ENCODE measurements at places on chromosomes 3 and 15.
A peak's percentile ranks its signal among the peaks of the same experiment; 100 is the strongest.

GRCh38 chr3:196867155-196867506, 589 bp upstream of the SENP5 start:
- DNase-seq = no peak

GRCh38 chr3:155387571-155387970, 94.1 kb upstream of the STRIT1 start:
- no peak for DNase-seq

GRCh38 chr3:194985031-194985578, 285.9 kb downstream of the XXYLT1 start:
- no peak for DNase-seq

DNA sequence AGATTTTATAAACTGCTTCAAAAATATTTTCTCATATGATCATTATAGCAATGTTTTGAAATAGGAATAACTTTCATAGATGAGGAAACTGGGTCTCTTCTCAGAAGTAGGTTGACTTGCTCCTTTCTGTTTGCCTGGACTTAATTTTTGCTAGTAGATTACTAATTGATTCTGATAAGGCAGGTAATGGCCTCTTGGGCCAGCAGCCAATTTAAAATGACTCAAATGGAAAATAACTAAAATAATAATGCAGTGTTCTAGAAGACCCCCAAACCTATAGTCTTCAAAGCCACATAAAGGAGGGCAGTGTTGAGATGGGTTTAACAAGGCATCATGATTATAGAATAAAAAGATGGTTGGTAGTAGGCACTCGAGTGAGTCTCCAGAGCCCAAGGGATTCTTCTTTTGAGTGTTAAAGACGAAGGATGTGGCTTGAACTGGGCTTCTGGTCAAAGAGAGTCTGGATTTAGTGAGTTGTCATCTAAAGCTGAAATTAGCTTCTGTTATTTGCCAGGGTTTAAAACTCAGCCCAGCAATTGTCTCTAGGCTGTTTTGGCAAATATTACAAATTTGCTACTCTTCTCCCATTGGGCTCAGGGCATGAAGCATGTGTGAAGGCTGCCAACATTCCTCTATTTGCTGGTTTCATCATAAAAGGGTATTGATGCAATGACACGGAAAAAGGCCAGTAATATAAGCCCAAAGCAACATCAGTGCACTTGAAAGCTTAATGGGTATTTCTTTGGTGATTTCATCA, 297.1 kb upstream of the MEIS2 start:
- DNase-seq = no peak

DNA sequence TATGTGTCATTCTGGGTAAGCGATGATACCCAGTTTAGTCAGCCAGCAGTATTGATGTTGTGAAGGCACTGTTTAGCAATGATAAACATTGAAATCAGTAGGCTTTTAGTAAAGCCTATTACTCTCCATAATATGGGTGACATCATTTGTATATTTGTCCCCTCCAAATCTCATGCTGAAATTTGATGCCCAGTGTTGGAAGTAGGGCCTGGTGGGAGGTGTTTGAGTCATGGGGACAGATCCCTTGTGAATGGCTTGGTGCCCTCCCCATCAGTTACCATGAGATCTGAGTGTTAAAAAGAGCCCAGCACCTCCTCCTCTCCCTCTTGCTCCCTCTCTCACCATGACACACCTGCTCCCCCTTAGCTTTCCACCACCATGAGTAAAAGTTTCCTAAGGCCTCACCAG, 31.4 kb upstream of the FAN1 start:
- no peak for DNase-seq

- no peak for DNase-seq
These were observed 14.5 kb upstream of the JMJD7 start for GRCh38 chr15:41813426-41813825.

- DNase-seq = no peak
These were observed 18.8 kb upstream of the DGKG start for GRCh38 chr3:186380622-186381380.

GRCh38 chr3:136685882-136686281, 66.3 kb downstream of the STAG1 start:
- no peak for DNase-seq

GRCh38 chr3:182276512-182276911, 516.8 kb upstream of the ATP11B start:
- no peak for DNase-seq

GRCh38 chr3:58206406-58207011, 4.3 kb downstream of the DNASE1L3 start:
- DNase-seq = no peak

DNA sequence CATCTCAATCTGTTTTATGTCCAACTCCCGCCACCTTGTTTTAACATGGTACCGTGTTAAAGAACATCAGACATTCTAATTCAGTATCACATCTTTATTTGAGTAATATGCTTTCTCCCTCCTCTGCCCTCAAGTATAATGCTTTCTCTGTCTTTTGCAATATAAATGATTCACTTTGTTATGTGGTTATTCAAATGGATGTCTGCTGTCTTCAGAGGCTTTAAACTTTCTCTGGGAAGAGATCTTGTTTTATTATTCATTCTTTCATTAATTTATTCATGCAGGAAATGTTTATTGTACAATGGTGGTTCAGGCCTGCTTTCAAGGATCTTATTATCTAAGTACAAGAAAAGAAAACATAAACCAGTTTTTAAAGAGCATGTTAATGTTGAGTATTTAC, 57.1 kb downstream of the RAP2B start:
- no peak for DNase-seq

DNA sequence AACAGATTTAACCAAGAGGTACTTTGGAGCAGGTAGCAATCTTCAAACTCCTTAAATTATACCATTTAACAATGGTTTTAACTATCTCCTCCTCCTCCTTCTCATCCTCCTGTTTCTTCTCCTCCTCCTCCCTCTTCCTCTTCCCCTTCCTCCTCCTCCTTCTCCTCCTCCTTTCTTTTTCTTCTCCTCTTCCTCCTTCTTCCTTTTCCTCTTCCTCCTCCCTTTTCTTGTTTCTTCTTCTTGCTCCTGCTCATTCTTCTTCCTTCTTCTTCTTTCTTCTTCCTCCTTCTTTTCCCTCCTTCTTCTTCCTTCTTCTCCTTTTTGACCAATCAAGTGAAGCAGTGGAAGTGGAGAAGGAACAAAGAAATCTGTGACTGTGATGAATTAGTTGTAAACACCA, 14.1 kb downstream of the PATL2 start:
- no peak for DNase-seq

DNA sequence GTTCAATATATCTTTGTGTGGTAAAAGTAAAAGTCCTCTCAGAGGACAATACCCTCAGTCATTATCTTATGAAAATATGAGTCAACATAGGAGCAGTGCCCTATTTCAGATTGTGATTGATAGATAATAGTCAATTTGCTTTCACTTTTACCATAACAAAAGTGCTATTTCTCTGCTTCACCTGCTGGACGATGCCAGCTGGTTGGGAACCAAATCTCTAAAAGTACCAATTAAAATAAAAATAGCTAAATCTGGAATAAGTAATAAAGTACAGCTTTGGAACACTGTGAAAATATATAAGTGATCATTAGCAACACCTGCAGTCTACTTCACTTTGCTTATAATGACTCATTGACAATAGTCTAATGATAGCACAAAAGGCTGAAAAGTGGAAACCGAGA, 390.3 kb upstream of the AGTR1 start:
- DNase-seq = no peak

DNA sequence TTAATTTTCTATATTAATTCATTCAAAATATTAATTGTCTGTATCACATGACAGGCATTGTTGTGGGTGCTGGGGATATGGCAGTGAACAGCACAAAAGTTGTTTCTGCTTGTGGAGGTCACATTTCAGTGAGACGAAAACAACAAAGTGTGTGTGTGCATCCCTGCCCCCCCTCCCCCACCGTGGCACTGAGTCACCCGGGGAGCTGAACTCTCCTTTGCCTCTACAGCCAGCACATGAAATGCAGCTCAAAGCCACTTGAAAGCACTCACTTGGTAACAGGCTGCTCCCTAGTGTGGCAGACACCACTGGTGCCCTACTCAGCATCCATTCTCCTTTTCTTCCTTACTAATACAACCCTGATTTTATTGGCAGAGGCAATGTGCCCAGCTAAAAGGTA, 16.9 kb upstream of the SCAMP5 start:
- DNase-seq = no peak

- DNase-seq = no peak
These were observed 128.3 kb upstream of the SAMMSON start for GRCh38 chr3:69871251-69871650.

DNA sequence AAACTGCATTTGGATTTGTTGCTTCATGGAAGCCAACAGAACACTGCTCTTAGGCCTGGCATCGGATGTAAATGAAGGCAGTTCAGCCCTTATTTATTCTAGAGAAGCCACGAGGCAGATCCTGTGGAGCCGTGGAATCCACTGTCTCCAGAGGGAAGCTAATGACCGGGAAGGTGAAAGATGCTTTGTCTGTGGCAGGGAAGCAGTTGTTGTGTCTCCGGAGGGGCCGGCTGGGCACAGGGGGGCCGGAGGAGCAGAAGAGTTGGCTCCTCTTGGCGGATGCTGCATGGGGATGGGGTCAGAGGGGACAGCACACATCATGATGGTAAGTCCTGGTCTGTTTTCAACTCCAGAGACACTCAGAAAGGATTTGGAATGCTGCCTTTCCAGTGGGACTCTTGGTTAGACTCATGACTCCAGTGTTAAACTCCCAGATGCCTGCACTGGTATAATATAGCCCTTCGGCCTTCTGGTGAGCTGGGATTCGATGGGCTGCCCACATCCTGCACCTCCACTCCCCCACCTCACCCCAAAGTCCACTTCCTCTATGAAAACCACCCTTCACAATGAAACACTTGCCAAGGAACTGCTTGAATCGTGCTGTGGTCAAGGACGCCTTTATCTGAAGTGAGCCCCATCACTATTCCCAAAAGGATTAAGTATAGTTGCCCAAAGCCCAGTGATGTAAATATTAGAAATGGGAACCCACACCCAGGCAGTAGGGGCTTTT, 33.6 kb downstream of the TPM1 start:
- no peak for DNase-seq

DNA sequence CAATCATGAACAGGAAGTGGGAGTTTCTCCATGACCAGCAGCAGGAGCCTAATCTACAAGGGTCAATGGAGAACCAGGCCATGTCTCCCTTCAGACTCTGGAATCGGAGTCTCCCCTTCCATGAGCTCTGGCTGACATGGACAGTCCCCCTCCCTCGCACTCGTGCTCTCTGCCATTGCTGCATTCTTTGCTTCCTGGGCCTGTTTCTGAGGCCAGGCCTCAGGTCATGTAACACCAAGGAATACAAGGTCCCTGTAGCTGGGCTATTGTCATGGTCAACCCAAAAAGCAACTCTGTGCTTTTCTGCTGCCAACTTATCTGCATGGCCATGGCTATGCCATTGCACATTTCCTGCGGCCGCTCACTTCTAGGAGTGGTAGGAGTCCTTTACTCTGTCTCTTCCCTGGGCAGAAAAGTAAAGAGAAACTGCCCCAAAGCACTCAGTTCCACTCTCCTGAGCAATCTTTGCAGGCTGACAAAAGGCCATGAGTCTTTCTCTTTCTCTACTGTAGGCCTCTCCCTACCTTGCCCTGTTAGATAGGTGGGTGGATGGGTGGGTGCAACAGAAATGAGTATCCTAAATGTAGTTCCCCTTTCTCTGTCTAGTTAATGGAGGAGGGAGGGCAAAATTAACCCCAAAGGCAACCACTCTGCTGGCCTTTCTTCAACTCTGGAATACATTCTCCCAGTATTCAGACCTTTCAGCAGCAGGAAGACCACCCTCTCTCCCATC, 40.8 kb upstream of the PROK2 start:
- DNase-seq = peak; percentile 90

- DNase-seq = no peak
These were observed 486.9 kb upstream of the ADAMTS9 start for GRCh38 chr3:65174713-65175112.

DNA sequence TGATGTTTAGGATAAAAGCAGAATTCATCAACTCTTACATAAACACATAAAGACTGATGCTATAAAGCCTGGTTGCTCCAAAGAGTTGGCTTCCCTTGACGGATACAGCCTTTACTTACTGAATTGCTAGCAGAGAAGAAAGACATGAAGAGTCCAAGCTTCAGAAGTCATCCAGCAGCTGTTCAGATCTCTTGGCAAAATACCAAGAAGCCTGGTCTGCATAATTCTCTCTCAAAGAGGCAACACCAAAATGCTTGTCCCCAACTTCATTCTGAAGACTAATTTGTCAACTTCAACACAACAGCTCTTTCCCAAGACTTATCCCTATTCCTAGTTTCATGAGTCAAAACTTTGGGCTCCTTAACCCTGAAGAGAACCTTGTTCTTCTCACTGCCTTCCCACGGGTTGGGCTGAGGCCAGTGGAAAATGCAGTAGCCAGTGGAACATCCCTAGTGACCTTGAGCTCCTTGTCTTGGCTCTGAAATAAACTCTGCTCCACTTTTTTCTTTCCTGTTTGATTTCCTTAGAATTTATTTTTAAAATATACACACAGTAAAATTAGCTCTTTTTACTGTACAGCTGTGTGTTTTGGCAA, 119.2 kb upstream of the THBS1 start:
- no peak for DNase-seq

- DNase-seq = peak; percentile 57
These were observed 224.3 kb downstream of the EDEM1 start for GRCh38 chr3:5411786-5412185.

GRCh38 chr3:37996785-37997301, 6.3 kb downstream of the VILL start:
- peak; percentile 94 for DNase-seq

DNA sequence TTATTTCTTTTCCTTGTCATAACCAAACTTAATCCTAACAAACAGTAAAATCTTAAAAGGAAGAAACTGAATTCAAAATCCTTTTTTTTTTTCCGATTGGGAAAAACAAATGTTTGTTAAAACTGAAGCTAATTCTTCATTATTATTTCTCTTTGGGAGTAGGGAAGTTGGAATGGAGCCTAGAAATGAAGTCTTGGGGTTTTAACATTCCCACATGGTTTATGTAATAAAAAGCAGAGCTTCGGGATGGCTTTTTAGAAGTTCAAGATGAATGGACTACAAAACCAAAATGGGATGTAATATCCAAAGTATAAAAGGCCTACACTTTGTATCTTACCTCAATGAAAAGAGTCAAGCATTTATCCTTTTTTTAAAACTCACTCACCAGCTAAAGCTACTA, 189.0 kb upstream of the TMC3 start:
- DNase-seq = no peak

DNA sequence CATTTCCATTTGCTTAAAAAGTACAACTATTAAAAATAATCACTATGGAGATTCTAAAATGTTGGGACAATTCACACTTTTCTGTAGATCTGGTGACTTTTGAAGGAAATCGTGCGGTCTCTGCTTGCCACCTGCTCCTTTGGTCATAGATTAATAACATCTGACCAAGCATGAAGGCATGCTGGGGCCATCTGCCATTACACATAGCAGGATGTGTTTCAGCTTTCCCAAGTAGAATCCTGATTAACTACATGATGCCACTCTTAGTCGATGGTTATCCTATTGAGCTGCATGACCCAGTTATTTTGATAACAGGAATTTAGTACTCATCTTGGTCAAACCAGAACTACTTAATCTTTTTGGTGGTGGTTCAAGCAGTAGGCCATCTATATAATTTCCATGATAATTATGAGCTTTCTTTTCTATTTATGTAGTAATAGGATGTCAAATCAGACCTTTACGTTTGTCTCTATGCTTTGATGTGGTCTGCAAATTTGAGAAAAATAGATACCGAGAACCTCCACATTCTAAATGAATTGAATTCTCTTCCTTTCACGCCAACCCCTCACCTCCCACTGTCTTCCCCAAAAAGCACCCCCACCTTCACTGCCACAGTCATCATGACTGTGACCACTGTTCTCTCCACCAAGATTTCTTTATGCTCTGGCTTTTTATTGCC, 158.1 kb downstream of the DIPK2A start:
- DNase-seq = no peak

- DNase-seq = no peak
These were observed 24.6 kb downstream of the TRA2B start for GRCh38 chr3:185912929-185913901.
